ENCODE measurements at places on chromosomes 12 and 14. TPM values are rescaled to one million over a fixed set of nuclear protein-coding genes. Genes with fewer than 3 reads are reported as not detected.

DNA sequence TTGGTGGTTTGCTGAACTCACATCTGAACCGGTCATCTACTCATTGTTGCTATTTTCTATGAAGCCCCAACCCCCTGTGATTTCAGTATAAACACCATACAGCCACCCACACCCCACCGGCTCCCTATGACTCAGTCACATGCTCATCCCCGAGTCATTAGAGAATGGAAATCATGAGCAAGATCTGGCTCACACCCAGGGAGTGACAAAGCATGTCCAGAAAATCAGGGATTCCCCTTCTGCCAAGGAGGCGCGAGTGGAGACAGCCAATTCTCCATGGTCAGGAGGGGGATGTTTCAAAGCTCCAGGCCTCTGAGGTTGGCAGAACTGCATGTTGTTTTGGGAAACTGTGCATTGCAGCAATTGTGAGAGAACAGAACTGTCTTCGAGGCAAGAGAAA lies 657.5 kb upstream of the TBX3 start:
- H3K4me3 ChIP-seq: no peak overlapping the region
- no peak for DNase-seq
- H3K27me3 ChIP-seq: peaks cover 6% of the 10 kb centered on the region
- H3K4me1 ChIP-seq: peaks cover 5% of the 10 kb centered on the region
- no peaks in the 10 kb centered on the region for H3K36me3 ChIP-seq

LBHD2 gene
- not detected for total RNA-seq

DNA sequence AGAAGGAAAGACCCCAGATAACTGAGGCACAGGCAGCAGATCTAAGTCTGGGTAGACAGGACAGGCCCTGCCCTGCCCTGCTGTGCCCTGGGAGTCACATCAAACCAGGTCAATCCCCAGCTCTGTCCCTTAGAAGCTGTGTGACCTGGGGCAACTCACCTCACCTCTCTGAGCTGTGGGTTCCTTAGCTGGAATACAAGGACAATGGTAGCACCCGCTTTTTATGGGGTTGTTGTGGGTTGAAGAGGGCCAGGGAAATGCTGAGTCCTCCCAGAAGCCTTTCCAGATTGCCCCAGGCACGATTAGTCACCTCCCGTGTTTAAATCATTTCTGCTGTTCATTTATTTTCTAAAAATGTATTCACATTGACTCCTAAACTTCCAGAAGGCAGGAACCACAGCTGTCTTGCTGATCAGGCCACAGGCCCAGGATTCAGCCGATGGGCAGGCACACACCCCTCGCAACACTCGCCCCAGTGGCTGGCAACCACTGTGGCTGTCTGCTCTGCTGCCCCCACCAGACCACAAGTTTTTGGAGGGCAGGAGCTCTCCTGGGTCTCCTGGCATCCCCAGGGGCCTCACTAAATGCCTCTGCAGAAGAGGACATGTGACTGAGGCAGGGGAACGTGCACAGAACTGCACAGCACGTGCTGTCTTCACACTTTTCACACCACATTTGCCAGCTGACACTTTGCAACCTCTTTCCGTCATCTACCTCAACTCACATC lies 3.0 kb downstream of the SELPLG start:
- no peaks in the 10 kb centered on the region for H3K27me3 ChIP-seq
- H3K4me1 ChIP-seq: peaks cover 66% of the 10 kb centered on the region
- H3K4me3 ChIP-seq: peak overlapping the region; percentile 31
- no peak for DNase-seq

DNA sequence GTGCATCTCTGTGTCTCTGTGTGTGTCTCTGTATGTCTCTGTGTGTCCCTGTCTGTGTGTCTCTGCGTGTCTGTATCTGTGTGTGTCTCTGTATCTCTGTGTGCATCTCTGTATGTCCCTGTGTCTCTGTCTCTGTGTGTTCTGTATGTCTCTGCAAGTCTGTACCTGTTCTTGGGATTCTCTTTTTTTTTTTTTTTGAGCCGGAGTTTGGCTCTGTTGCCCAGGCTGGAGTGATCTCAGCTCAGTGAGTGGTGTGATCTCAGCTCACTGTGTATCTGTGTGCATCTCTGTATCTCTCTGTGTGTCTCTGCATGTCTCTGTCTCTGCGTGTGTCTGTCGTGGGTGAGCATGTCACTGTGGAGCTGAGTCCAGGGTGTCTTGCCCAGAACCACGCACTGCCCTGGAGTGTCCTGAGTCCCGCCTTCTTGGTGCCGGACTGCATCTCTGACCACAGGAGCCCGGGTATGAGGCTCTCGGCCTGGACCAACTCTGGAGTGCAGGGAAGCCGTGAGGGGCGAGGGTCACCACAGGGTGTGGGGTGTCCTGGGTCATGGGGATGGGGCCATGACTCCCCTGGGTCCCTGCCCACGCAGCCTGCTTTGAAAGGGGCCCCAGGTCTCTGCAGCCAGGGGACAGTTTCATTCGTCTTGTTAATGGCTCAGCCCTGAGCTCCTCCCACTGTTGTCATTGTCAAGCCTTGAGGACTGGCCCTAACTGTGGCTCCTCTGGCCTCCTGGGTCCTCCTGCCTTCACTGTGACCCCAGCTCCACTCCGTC lies 11.8 kb downstream of the MYL2 start:
- no peaks in the 10 kb centered on the region for H3K36me3 ChIP-seq
- no peaks in the 10 kb centered on the region for H3K4me1 ChIP-seq
- no peak for DNase-seq
